Activated naive CD8-positive, alpha-beta T cell treated with anti-CD3 and anti-CD28 coated beads for 36 hours (primary cell): ENCODE measurements at places on chromosomes 7 and 10.

DNA sequence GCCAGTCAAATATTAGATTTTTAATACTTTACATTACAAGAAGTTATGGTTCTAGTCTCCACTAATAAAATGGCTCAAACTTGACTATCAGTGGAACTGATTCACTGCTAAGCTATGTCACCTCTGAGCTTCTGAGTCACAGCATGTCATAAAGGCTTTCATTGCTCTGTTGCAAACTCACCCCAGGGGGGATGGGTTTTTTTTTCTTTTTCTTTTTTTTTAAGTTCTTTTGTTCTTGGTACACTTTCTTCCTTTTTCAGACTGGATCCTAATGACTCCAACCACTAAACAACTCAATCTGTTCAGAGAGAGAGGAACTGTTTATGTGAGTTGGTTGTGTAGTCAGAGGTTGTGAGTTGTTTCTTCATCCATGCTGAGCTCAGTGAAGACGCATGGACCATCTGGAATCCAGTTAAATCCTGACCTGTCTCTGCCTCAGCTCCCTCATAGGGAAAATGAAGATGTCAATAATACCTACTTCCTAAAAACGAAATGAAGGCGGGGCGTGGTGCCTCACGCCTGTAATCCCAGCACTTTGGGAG, 11.0 kb downstream of the MYOF start:
- no peak for DNase-seq

DNA sequence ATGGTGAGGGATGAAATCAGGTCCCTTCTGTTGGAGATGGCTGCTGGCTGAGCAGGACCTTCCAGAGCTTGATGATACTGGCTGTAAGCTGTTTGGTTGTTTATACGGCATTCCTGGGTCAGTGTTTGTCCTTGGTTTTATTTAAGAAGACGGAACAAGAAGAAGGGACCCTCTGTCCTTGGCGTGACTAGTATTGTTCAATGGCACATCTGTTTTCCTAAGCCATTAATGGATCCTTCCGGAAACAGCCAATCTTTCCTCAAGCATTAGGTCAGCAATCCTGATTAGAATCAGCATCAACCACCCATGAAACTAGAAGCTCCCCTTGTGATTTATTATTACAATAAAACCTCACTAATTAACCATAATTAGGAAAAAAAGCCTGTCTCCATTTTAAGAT, 128.7 kb upstream of the KIAA1217 start:
- no peak for DNase-seq

DNA sequence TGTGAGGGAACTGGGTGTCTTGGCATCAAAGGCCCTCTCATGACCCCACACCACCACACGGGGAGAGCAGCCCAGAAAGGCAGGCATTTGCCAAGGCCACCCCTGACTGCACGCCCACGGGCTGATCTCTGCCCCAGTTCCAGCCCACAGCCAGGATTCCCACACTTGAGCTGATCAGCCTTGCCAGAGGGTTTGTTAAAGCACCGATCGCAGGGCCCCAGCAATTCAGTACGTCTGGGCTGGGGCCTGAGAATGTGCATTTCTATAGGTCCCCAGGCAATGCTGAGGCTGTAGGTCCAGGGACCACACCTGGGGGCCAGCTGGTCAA, 103.9 kb downstream of the TNS3 start:
- no peak for DNase-seq

DNA sequence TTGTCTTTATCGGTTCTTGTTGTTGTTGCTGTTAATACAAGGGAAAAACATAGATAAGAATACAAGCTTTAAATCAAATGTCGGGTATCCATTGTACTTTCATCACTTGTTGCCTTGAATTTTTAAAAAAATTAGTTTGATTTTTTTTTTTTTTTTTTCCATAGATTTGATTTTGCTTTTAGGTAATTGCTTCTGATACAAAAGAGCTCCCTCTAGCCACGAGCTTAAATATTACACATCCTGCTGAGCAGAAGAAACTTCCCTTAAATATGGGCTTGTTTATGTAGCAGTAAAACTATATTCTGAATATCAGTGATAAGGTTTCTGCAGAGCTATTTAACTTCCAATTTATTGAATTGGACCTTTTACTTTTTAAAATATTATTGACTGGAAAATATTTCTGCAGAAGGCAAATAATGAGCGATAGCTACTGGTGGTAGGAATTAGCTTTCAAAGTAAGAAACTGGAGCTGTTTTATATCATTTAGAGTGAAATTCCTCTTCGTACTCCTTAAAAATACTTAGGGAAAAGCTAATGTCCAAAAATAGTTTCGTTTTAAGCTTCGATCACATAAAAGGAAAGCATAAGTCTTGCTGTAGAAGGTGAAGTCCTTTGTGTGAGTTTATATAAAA, 216.9 kb downstream of the POLR1F start:
- no peak for DNase-seq

DNA sequence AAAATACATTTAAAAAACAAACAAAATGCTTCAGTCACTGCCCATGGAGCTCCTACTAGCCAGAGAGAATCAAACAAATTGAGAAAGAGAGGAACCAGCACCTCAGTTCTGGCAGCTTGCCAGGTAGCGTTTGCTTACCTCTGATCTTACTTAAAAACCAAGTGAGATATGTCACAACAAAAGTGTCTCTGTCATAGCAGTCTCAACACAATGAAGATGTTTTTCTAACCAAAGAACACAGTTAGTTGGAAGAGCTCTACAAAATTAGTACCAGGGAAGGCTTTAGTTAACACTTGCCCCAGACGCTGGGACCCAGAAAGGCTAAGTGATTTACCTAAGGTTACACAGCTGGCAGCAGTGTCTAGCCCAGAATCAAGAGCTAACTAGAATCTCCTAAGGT, 3.4 kb downstream of the DOCK4 start:
- DNase-seq = no peak
